ENCODE measurements at places on chromosomes 16 and 17.
A peak's percentile ranks its signal among the peaks of the same experiment; 100 is the strongest.

DNA sequence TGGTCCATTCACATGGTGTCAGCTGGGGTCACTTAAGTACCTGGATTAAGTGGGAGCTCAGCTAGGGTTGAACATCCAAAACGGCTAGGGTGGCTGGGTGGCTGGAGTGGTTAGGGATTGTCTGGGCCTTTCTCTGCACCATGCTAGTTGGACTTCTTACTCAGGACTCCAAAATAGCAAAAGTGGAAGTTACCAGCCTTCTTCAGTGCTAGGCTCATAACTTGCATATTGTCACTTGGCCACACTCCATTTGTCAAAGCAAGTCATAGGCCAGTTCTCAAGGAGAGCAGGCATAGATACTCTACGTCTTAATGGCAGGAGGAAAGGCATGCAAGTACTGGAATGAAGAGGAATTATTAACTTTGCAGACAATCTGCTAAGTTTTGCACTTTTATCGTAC, 69.7 kb downstream of the ESRP2 start:
- DNase-seq: no peak

- DNase-seq: no peak
These were observed 478.3 kb upstream of the ERCC4 start for GRCh38 chr16:13441675-13442074.

DNA sequence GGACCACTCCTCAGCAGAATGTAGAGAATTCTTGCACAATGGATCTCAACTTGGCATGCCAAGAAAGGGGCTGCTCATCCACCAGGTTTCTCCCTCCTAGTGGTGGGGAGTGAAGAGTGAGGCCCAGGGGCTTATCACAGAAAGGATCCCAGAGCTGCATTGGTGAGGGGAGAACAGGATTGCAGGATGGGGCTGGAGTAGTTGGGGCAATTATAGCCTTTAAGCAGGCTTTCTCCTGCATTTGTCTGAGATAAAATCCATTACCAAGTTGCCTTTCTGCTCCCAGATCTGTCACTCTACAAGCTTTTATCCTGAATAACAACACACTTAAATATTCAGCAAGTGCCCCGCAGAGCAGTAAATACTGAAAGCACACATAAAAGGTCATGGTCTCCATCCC, 130.8 kb upstream of the CES5A start:
- no peak for DNase-seq

GRCh38 chr17:43803758-43804157, 23.5 kb downstream of the CFAP97D1 start:
- DNase-seq: no peak

- peak; percentile 72 for DNase-seq
These were observed 2.3 kb upstream of the MAP2K3 start for GRCh38 chr17:21282231-21282630.

DNA sequence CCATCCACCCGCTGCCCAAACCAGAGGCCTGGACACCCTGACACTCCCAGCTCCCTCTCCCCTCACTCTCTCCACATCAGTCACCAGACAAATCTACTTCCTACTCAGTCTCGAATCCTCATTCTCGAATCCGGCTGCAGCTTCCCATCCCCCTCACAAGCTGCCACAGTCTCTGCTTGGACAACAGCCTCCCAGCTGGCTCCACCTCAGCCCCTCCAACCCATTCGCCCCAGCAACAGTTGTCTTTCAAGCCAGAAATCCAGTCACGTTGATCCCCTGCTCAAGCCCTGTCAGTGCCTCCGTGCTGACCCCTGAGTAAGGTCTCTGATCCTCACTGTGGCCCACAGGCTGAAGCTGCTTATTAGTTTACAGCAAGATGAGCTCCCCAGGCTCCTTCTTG, 44.2 kb upstream of the MTSS2 start:
- no peak for DNase-seq

DNA sequence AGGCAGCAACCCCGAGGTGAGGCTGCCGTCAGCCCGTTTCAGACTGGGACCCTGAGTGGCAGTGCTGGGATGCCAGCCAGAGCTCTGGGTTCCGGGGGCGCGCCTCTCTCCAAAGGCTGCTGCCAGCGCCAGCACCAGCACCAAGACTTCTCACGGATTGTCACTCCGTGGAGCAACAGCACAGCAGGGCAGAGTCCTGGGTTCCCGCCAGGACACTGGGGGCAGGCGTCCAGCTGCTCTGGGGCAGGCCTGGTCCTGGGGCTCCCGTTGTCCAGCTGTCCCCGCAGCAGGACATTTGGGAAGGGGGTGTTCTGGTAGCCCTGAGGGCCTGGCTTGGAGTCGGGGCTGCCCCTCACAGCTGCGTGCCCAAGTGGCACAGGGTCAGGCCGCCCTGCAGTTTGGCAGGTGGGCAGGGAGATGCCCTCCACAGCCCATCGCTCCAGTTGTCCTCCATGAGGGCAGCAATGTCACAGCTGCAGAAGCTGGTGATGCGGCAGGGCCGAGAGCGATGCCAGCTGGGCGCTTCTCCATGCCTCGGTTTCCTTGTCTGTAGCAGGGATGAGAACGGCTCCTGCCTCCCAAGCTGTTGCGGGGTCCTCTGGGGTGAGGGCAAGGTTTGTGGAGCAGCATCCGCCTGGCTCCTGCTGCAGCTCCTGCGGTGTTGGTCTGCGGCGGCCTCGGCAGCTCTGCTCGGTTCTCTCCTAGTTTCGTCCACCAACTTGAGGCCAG, 137.3 kb upstream of the CIBAR2 start:
- no peak for DNase-seq

GRCh38 chr17:79966681-79967080, 69.0 kb downstream of the TBC1D16 start:
- no peak for DNase-seq

- no peak for DNase-seq
These were observed 36.0 kb downstream of the NTN1 start for GRCh38 chr17:9057310-9057709.

GRCh38 chr17:29948448-29949215, 7.2 kb downstream of the EFCAB5 start:
- DNase-seq: no peak

GRCh38 chr17:28392491-28392890, 13.5 kb downstream of the SLC46A1 start:
- no peak for DNase-seq

DNA sequence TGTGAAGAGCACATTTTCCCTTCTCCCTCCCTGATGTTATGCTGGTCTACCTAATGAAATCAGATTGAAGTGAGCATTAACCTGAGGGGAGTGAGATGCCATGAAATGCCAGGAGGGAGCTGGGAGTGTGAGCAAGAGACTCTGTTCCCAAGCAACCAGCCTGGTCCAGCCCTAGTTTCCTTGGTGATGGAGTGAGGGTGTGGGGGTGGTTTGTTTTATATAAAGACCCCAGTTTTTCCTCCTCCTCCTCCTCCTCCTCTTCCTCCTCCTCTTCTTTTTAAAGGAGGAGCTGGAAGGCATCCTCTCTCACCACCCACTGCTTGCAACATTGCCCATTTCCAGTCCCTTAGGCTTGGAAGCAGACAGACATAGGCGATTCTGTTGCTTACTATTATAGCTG, 97.1 kb downstream of the DNAH3 start:
- DNase-seq: no peak

- DNase-seq: peak; percentile 46
These were observed 27.9 kb upstream of the LRRC37A3 start for GRCh38 chr17:64947152-64947551.

GRCh38 chr16:19698480-19699465, 19.3 kb downstream of the KNOP1 start:
- DNase-seq: no peak

GRCh38 chr17:65279456-65279855, 142.3 kb downstream of the RGS9 start:
- no peak for DNase-seq

DNA sequence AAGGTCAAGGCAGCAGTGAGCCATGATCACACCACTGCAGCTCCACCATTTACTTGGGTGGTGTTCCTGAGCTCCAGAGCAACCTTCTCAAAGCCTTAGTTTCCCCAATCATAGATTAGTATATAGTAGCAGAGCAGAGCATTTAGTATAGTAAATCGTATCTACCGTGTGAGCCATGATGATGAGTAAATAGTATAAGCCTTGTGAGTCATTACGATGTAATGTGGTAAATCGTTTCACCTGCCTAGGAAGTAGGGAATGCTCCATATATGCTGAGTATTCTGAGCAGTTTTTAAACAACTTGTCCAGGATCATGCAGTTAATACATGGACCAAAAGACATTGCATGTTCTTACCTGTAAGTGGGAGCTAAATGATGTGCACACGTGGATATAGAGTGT, 66.4 kb downstream of the SCNN1B start:
- DNase-seq: no peak

DNA sequence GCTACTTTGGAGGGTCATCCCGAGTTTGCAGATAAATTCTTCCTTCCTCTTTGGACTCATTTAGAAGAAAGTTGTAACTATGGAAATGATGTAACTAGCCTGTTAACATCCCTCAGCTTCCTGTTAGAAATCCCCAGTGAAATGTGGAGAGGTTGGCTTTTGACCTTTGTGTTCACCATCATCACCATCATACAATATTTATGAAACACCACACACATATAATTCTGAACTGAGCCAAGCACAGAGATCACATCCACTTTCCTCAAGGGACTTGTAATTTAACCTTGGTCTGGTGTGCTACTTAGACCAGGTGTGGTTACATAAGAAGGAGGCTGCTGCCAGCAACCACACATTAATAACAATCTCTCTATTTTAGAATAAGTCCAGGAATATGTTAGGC, 2.5 kb downstream of the CAPNS2 start:
- DNase-seq: no peak

DNA sequence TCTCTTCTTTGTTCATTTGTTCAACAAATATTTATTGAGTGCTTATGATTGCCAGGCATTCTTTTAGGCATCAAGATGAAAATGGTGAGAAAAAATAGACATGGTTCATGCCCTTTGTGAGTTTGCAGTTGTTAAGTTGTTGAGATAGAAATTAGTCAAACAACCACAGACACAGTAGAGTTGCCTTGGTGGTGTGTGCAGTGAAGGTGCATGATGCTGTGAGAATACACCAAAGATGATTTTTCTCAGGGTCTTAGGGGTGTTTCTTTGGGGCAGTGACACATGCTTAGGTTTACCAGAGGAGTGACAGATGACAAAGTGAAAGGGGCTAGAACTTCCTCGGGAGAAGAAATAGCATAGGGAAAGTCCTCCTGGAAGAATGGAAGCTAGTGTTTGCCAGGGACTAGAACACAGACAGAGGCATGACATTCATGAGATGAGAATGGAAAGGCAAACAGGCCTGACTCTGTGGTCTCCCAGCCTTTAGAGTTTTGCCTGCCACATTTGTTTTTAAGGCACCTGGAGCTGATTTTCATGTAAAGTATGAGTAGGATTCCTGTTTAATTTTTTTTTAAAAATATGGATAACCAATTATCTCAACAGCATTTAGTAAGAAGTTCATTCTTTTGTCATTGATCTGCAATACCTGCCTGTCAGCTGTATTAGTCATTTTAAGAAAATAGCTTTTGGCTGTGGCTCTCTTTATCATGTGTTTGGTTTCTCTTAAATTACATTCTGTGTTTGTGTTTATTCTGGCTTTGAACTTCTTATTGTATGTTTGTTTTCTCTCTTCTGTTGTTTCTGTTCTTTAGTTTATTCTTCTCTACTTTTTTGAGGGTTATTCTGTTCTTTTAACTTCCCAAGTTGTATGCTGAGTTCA, 36.6 kb downstream of the CYLD start:
- DNase-seq: no peak

- no peak for DNase-seq
These were observed 368.8 kb upstream of the CDH8 start for GRCh38 chr16:62404842-62405611.

GRCh38 chr16:2912330-2913199, 834 bp downstream of the FLYWCH1 start:
- peak; percentile 79 for DNase-seq

- DNase-seq: no peak
These were observed 393.2 kb downstream of the PMP22 start for GRCh38 chr17:14871921-14872320.

GRCh38 chr16:1689853-1690252, 11.8 kb downstream of the JPT2 start:
- DNase-seq: no peak

DNA sequence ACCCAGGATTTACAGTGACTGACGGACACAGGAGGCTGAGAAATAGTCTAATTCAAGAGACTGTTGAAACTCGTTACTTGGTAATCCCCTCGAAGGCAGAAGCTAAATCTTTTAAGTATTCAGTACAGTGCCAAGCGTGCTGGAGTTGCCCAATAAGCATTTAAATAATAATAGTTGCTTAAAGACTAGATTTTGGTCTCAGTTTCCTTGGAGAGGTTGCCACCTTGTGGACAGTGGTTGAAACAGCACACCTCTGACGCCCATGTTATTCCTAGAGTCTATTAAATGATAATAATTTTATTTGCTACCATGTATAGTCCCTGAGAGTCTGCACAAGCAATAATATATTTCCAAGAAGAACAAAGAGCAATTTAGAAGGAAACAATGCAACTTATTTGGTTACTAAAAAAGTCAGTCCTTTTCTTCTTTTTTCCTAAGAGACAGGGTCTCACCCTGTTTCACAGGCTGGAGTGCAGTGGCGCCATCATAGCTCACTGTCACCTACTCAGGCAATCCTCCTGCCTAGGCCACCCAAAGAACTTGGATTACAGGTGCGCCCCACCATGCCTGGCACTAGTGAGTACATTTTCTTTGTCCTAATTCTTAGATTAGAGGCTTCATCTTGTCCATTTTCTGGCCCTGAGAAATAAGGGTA, 138.0 kb upstream of the NUDT7 start:
- DNase-seq: peak; percentile 77

- DNase-seq: peak; percentile 83
These were observed 44.0 kb downstream of the PRAC1 start for GRCh38 chr17:48678141-48678971.

DNA sequence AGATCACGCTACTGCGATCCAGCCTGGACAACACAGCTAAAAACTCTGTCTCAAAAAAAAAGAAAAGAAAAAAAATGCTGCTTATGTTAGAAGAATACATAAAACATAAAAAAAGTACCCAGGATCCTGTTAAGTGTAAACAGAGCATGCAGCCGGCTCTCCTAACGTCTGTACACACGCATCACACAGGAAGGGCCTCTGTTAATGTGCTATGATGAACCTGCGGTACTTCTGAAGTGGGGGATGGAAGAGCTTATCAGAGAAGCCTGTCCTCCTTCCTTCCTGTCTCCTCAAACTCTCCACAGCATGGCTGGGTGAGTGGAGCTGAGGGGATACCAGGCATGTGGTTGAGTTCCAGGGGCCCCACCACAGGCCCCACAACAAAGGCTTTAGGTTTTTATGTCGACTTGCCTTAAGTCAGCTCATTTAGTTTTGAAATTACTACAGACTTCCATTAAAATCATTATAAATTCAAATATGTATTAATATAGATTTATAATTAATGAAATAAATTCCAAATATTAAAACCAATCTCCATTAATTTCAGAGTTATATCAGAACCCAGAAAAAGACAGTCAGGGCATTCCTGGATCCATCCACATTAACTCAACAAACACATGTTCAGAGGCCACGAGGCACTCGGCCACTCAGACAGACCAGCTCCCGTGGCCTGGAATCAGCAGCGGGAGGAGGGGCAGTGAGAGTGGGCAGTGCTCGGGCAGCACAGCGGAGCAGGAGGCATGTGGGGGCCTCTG, 11.7 kb downstream of the CCDC57 start:
- no peak for DNase-seq

- DNase-seq: no peak
These were observed 11.7 kb upstream of the TMED6 start for GRCh38 chr16:69363281-69363717.

Data from A673 (cell line).